Right atrium auricular region (tissue), 2 donors: ENCODE measurements at places on chromosomes 7 and 10.
A peak's percentile ranks its signal among the peaks of the same experiment; 100 is the strongest.

DNA sequence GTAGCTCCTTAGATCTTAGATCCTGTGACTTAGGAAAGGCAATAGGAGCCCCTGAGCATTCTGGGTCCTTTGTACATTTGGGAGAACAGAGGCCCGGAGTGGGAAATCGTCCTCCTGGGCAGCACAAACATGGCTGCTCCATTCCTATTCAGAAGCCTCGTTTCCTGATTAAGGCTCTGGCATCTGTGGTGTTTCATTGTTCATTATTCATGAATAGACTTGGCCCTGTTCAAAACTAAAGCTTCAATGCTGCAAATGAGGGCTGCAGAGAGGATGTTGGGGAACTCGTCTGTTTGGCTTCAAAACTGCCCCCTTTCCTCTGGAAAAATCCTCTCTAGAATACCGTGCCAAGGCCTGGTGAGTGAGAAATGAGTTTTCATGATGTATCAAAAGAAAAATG lies 3.4 kb upstream of the HTRA1 start:
- H3K4me1 ChIP-seq, result no peaks in the 10 kb centered on the region
- H3K36me3 ChIP-seq, result no peaks in the 10 kb centered on the region
- no peaks in the 10 kb centered on the region for H3K27me3 ChIP-seq
- no peak for DNase-seq
- H3K27ac ChIP-seq, result no peak overlapping the region

- H3K4me1 ChIP-seq, result no peaks in the 10 kb centered on the region
- H3K4me3 ChIP-seq, result no peak overlapping the region
- no peak overlapping the region for H3K27ac ChIP-seq
- DNase-seq, result no peak
Measured at GRCh38 chr7:71661671-71662224, 529.8 kb downstream of the GALNT17 start.

- no peaks in the 10 kb centered on the region for H3K36me3 ChIP-seq
- peaks cover 22% of the 10 kb centered on the region for H3K27me3 ChIP-seq
- H3K4me3 ChIP-seq, result no peak within 1 kb of the TSS
- H3K4me1 ChIP-seq, result peaks cover 32% of the 10 kb centered on the region
Measured at GRCh38 chr10:124450012-124450782, at the start of gene NKX1-2. TSS of gene NKX1-2 (minus strand) at chr10:124450035. CDS start at chr10:124449943, 92 bp downstream.

- no peaks in the 10 kb centered on the region for H3K36me3 ChIP-seq
- H3K4me3 ChIP-seq, result no peak overlapping the region
Measured at GRCh38 chr7:4633012-4633411, 49.1 kb upstream of the FOXK1 start.

DNA sequence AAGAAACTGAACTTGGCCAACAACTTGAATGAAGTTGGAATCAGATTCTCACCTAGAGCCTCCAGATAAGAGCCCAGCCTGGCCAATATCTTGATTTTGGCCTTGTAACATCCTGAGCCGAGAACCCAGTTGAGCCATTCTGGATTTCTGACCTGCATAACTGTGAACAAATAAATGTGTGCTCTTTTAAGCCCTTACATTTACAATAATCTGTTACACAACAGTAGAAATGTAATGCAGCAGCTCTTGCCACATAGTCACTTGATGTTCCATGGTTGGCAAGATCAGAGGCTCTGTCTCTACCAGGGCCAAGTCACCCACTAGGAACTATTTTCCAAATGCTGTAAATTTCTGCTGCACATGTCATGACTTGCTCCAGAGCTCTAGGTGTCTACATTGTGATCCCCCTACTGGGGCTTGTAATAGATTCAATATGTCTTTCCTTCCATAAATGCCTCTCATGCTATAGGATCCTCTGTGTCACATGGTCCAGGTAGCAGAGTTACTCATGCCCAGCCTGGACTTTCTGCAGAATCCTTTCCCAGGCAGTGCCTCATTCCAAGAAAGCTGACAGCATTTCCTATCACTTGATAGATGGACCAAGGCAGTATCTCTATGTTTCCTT lies 11.4 kb upstream of the RBM20 start:
- H3K27me3 ChIP-seq, result no peaks in the 10 kb centered on the region
- no peak overlapping the region for H3K4me3 ChIP-seq
- H3K27ac ChIP-seq, result no peak overlapping the region
- H3K4me1 ChIP-seq, result no peaks in the 10 kb centered on the region
- no peak for DNase-seq

DNA sequence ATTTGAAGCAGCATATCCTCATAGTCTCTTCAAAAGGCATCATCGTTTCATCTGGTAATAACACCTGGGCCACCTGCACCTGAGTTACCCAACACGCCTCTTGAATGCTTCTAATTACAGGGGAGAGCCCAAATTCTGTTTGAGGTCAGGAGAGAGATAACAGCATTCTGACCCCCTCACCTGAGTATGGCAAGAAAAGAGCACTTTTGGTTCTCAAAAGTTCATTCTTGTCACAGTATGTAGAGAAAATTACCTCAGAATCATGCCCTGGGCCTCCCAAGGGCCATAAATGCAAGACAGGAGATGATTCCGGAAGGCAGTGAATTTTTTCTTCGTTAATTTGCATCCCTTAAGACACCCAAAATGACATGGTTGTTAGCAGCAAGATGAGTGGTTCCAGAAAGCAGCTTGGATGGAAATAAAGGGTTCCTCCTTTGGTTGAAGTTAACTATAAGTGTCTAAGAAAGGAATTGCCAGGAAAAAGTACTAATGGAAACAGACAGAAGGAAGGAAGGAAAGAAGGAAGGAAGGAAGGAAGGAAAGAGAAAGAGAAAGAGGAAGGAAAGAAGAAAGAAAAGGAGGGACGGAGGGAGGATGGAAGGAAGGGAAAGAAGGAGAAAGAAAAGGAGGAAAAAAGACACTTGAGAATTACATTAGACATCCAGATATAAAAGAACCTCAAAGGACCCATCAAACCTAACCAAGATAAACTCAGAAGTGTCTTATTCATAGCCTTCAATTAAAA lies 228.4 kb upstream of the RHOBTB1 start:
- no peak for DNase-seq
- H3K36me3 ChIP-seq, result no peaks in the 10 kb centered on the region
- H3K27ac ChIP-seq, result no peak overlapping the region
- H3K4me3 ChIP-seq, result no peak overlapping the region
- no peaks in the 10 kb centered on the region for H3K4me1 ChIP-seq
- H3K27me3 ChIP-seq, result no peaks in the 10 kb centered on the region

DNA sequence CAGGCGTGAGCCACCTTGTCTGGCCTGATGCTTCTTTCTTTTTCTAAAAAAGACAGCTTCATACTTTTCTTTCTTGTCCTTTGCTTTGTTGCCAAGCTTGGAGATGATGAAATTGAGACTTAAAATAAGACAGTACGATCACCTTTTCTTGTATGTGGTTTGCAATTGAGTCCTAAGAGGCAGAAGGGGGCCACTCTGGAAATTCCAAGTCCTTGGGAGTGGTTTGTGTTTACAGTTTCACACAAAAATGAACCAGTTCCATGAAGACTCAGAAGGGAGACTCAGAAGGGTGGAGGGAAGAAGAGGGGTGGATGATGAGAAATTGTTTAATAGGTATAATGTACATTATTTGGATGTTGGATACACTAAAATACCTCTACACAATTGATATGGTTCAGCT lies 70.7 kb upstream of the TNS3 start:
- no peak for DNase-seq
- H3K4me3 ChIP-seq, result no peak overlapping the region
- H3K36me3 ChIP-seq, result no peaks in the 10 kb centered on the region
- H3K27ac ChIP-seq, result no peak overlapping the region
- H3K27me3 ChIP-seq, result no peaks in the 10 kb centered on the region

DNA sequence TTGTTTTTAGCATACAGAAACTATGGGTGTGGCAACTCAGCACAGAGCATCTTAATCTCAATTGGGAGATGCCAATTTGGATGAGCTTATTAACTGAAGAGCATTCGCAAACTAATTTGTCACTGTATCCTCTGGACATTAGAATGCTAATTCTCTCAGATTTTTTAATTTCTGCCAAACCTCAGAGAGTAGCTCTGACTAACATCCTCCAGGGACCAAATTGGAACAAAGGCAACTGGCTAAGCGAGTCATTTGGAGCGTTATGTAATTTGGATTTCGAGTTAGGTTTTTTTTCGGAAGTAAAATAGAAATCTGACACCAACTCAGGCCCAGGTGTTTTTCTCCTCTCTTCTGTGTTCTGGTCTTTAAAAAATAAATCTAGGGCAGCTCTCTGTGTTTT lies 201.9 kb downstream of the BMPER start:
- H3K4me3 ChIP-seq, result no peak overlapping the region
- H3K4me1 ChIP-seq, result no peaks in the 10 kb centered on the region
- no peak for DNase-seq
- H3K27ac ChIP-seq, result no peak overlapping the region
- no peaks in the 10 kb centered on the region for H3K27me3 ChIP-seq

DNA sequence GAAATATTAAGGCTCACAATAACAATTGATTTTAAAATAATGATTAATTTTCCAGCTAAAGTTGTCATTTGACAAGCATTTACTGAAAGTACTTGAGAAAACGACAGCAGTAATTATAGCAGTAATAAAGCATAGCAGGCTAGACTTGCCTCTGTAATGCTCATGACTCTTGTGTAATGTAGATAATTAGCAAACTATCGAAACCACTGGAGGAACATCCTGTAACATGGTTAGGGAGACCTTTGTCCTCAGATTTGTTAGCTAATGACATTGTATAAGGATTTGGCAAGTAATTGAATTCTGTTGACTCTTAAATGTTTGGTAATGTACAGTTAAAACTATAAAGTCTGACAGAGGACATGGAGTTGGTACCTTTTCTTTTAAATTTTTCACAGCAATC lies 24.8 kb downstream of the ARL4A start:
- H3K27ac ChIP-seq, result no peak overlapping the region
- DNase-seq, result no peak
- H3K4me3 ChIP-seq, result no peak overlapping the region
- no peaks in the 10 kb centered on the region for H3K36me3 ChIP-seq
- no peaks in the 10 kb centered on the region for H3K27me3 ChIP-seq
- H3K4me1 ChIP-seq, result no peaks in the 10 kb centered on the region

- no peaks in the 10 kb centered on the region for H3K36me3 ChIP-seq
- no peak for DNase-seq
- H3K4me1 ChIP-seq, result no peaks in the 10 kb centered on the region
- H3K4me3 ChIP-seq, result no peak overlapping the region
Measured at GRCh38 chr10:29435809-29436501, 147.1 kb downstream of the LYZL1 start.

GRCh38 chr10:79090134-79090803 lies 21.5 kb downstream of the ZMIZ1 start:
- H3K27me3 ChIP-seq, result no peaks in the 10 kb centered on the region
- H3K27ac ChIP-seq, result peak overlapping the region; percentile 84

DNA sequence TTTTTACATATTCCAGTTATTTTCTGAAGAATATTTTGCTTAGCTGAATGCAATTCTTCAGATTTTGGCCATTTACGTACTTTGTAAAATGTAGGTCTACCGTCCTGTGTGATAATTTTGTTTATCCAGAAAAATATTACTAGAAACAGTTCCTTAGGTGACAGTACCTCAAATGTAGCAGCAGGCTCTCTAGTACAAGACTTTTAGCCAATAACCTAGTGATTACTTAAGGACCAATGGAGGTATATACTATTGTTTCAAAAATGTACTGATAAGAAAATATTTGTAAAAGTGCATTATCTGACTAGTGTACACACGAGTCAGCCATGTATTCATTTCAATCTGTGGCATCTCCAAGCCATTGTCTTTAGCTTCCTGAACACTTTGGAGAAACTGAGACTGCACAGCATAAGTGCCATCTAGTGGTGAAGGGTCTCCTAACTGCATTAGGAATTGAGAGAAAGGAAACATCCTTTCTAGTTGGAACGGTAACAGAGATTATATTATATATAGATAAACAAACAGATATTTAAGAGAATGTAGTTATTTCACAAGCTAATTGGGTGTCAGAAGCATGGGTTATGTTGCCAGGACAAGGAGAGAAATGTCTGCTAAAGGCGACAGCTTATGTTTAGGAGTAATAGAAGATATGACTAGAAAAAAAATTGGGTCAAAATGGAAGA lies 23.7 kb downstream of the RTKN2 start:
- DNase-seq, result no peak
- no peaks in the 10 kb centered on the region for H3K27me3 ChIP-seq
- H3K4me3 ChIP-seq, result no peak overlapping the region
- no peaks in the 10 kb centered on the region for H3K36me3 ChIP-seq

DNA sequence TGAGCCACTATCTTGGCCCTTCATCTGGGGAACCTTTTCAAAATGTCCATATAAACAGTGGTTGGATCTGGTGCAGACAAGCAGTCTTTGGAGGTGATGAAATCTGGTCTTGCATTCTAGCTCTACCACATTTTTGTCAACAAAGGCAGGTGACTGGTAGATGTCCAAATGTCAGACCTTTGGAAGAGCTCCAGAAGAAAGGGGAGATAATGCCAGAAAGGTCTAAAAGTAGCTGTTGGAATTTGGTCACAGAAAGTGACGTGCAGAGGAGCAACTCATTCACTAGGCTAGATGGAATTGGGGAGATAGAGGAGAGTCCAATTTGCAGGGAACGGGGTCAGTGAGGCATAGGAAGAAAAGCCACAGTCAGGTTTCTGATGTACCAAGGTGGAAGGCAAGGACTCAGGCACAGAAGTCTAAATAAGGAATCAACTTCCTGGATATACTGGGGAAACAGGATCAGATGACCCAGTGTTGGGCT lies 36.4 kb upstream of the WAC start:
- no peaks in the 10 kb centered on the region for H3K4me1 ChIP-seq
- H3K27me3 ChIP-seq, result no peaks in the 10 kb centered on the region
- no peaks in the 10 kb centered on the region for H3K36me3 ChIP-seq
- DNase-seq, result no peak

DNA sequence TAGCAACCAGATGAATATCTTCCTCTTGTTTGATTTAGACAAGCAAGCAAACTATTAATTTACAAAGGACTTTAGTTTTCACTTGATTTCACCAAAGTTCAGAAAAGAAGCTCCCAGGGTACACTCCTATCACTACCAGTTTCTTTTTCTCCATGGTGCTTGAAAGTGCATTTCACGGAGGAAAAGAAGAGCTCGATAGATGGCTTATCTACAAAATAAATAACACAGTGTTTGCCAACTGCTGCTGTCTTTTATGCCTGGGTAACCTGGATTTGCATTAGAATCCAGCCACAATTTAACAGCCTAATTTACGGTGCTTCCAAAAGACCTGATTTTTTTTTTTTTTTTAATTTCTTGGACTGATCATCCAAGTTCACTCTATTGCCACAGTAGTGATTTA lies 275.7 kb downstream of the GPR37 start:
- H3K4me1 ChIP-seq, result no peaks in the 10 kb centered on the region
- no peak overlapping the region for H3K4me3 ChIP-seq
- no peak overlapping the region for H3K27ac ChIP-seq

DNA sequence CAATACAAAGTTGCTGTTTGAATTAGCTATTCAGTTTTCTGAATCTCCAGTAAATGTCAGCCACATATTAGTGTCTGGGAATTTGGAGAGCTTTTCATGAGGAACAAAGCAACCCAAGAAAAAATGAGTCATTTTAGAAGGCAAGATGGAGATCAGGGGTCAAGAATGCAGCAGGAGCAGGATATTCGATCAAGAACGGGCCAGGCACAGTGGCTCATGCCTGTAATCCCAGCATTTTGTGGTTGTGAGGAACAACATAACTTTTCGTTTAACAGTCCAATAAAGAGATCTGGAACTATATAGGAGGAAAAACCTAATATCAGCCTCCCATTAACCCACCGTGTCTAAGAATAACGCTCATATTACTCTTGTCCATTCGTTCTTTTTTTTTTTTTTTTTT lies 600.5 kb downstream of the MAGI2 start:
- no peak overlapping the region for H3K4me3 ChIP-seq
- H3K4me1 ChIP-seq, result peaks cover 10% of the 10 kb centered on the region
- no peaks in the 10 kb centered on the region for H3K36me3 ChIP-seq
- H3K27me3 ChIP-seq, result no peaks in the 10 kb centered on the region
